ENCODE measurements at places on chromosomes 11 and 22.

- DNase-seq = no peak
These were observed 87.3 kb downstream of the SIK3 start for GRCh38 chr11:117010808-117011540.

DNA sequence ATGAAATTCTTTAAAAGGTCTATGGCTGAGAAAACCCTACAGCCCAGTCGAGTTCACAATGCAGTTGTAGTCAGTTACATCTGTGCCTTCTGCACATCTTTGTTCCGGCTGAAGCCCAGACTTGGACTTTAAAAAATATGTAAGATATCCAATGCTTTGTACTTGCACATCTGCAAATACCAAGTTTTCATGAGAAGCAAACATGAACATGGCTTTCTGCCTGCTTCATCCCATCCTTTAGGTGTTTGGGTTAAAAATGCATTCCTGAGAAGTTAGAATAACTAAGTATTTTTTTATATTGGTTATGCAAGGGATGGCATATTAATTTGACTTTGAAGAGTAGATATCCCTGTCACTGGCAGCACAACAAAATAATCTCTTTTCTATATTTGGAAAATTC lies 528.4 kb downstream of the METTL15 start:
- DNase-seq = no peak

GRCh38 chr22:30284666-30285065 lies 4.6 kb downstream of the CASTOR1 start:
- no peak for DNase-seq

GRCh38 chr11:104120493-104121137 lies 43.3 kb downstream of the PDGFD start:
- no peak for DNase-seq

DNA sequence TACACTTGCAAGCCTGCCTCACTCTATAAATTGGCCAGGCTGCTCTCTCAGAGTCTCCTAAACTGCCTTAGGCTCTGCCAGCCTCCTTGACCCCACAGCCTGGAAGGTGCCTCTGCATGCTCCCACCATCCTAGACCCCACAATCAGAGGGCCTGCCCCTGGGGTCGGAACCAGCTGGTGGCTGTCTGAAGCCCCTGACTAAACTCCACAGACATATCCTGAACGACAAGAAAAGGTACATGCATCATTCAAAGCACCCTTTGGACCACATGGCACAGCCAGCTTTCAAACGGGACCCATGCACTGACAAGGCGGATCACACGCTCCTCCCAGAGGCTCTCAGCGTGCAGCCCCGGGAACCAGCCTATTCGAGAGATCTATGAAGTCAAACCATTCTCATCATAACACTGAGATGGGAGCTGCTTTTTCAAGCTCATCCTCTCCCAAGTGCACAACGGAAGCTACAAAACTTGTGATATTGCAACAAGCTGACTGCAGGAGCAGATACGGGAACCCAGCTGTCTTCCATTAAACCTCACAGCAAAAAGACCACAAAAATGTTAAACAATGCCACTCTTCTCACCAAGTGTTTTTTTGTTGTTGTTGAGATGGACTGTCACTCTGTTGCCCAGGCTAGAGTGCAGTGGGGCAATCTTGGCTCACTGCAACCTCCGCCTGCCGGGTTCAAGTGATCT lies 8.1 kb downstream of the SHANK2 start:
- no peak for DNase-seq

DNA sequence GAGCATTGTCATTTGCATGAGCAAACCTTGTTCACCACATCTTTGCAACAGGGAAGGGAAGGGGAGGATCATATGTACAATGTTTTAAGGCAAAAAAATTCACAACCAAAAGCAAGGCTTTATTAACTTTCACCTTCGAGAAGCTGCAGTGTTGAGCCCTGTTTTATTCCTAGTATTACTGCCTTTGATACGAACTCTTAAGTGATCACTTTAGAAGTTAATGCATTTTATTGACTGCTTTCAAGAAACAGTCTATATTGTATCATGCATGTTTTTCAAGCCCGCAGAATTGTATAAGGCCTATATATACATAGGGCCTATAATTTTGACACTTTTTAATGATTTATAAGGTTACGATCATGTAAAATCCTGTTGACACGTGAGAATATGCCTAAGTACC lies 117.5 kb upstream of the VPREB1 start:
- DNase-seq = no peak

- no peak for DNase-seq
These were observed 755.8 kb downstream of the NTM start for GRCh38 chr11:132125988-132126871.

- DNase-seq = no peak
These were observed 10.5 kb downstream of the ACRV1 start for GRCh38 chr11:125670172-125670571.

- DNase-seq = no peak
These were observed 90.3 kb upstream of the MTMR2 start for GRCh38 chr11:96014217-96014616.

Measured in stimulated activated CD8-positive, alpha-beta memory T cell treated with anti-CD3 and anti-CD28 coated beads, Interleukin-2, amount 100 ng/mL, for 1 hour (primary cell).